CD4-positive, alpha-beta T cell treated with Interleukin-21 for 1 hour (primary cell): ENCODE measurements at places on chromosomes 7 and 10.

GRCh38 chr7:138890499-138891445 is 90.4 kb downstream of the KIAA1549 start:
- no peak for DNase-seq

DNA sequence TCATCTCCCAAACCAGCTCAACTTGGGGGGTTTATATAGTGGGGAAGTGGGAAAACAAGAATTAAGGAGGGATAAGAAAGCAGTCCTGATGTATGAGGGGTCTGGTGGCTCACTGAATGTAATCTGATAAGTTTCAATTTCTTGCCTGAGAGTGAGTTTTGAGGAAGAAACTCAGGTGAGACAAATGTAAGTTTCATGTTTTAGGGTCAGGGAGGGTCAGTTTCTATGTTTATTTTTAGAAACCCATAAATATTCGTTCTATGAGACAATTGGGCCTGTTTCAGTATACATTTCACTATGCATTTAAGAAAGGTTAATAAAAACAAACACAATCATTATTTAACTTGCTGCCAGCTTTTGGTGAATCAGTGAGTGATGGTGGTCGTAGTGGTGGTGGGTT is 128.0 kb upstream of the MBL2 start:
- DNase-seq, result no peak

DNA sequence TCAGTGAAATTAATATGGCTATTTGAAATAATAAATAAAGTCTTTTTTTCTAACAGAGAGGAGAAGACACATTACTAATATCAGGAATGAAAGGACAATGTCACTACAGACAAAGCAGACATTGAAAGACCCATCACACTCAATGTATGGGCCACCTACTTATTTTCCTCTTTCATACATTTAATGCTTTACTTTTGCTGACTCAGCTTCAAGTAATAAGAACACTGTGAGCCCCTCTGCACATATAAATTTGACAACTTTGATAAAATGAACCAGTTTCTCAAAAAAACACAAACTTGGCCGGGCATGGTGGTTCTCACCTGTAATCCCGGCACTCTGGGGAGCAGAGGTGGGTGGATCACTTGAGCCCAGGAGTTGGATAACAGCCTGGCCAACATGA is 664.2 kb upstream of the COBL start:
- DNase-seq, result no peak

DNA sequence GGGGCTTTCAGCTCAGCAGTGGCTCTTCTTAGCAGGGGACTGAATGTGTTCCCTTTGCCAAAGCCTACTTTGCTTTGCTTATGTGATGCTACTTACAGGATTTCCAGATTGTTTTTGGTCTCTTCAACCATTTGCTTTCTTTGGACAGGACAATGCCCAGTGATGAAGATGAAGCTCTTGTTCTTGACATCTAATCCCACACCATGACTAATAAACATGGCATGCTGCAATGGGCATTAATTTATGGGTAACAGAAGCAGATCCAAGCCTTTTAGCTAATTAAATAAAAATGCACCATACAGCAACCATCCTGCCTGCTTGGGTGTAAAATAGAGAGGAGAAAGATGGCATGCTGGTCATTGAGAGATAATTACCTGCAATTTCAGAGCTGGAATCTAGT is 175.5 kb upstream of the ITGB1 start:
- DNase-seq, result no peak

DNA sequence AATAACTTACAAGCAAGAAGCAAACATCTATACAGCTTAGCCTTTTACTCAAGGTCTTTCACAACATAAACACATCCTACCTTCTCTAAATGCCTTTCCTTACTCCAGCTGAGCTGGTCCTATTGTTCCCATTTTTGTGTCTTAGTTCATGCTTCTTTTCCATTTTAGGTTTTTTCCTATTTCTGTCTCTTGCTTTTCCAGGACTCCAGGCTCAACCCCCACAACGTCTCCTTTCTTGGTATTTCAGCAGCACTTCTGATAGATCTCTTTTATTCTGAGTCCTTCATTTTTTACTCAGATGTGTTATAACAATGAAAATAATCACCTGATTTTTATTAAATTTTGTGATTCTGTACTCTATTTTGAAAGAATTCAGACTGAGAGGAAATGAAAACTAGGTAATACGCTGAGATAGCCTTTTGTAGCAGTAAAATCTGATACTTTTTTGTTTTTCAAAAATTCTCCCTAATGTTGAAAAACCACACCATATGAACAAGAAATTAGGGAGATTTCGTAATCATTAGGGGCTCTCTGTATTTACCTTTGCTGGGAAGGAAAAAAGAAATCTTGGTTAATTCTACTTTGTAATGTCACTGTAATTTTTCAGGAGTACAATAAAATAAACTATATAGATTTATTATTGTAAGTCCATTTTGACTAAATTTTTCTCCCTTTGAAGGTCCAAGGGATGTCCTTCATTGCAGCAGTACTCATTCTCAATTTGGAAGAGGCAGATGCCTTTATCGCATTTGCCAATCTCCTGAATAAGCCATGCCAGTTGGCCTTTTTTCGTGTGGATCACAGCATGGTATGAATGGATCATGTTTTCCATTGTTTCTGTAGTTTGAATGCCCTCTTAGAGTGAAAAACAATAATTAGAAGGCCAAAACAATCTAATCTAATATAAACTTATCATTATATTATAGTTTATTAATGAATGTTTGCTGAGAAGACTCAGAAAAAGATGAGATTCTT is 24.0 kb upstream of the HELLS start:
- DNase-seq, result no peak
